ENCODE measurements at places on chromosomes 2 and 18.

DNA sequence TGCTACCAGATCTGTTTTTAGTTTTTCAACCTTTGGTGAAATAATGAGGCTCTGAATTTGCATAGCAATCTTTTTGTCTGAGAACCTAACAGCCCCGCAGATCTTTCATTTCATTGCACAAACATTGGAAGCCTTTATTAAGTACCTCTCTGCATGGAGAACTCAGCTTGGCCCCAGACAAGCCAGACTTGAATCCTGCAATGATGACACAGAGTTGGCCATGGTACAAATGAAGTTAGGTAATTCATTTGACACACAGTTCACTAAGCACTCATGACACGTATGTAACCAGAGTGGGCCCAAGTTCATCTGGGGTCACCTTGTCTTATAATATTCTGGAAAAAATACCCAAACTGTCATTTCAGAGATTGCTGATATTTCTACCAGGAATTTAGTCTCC lies 439.1 kb upstream of the ID2 start:
- DNase-seq, result no peak
- H3K36me3 ChIP-seq, result no peaks in the 10 kb centered on the region
- no peaks in the 10 kb centered on the region for H3K4me1 ChIP-seq
- no peak overlapping the region for H3K27ac ChIP-seq
- no peaks in the 10 kb centered on the region for H3K27me3 ChIP-seq
- no peak overlapping the region for H3K4me3 ChIP-seq

DNA sequence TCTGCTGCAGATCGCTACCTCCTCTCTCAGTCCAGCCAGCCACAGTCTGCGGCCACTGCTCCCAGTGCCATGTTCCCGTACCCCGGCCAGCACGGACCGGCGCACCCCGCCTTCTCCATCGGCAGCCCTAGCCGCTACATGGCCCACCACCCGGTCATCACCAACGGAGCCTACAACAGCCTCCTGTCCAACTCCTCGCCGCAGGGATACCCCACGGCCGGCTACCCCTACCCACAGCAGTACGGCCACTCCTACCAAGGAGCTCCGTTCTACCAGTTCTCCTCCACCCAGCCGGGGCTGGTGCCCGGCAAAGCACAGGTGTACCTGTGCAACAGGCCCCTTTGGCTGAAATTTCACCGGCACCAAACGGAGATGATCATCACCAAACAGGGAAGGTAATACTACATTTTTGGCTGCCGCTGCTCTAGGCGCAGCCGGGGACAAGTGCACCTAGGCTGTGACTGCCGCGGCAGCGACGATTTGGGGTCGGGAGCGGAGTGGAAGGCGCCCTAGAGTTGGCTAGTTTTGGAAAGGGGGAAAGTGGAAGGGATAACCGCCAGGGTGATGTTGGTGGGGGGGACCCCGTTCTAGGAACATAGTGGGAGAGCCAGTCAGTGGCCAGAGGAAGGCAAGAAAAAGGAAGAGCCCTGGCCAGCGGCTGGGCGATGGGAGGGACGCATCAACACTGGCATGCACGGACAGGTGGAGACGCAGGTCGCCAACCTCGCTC lies 776 bp downstream of the TBR1 start:
- peaks cover 7% of the 10 kb centered on the region for H3K4me1 ChIP-seq
- no peaks in the 10 kb centered on the region for H3K27me3 ChIP-seq
- H3K4me3 ChIP-seq, result no peak overlapping the region
- DNase-seq, result no peak
- no peaks in the 10 kb centered on the region for H3K36me3 ChIP-seq

DNA sequence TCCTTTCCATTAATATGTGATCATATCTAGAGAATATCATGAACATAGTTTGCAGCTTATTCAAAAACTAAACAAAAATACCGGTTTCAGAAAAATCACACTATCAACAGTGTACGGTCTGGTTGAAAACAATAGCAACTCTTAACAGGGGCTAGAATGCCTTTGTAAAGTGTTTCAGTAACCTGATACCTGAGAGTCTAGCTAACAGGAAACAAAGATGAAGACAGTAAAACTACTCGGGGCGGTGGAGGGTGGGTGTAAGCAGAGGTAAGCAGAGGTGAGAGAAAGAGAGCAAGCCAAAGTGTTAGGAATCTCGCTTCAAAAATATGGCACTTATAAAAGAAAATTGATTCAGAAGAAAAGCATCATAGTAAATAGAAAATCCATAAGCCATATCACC lies 109.0 kb upstream of the RGPD4 start:
- DNase-seq, result no peak
- no peaks in the 10 kb centered on the region for H3K36me3 ChIP-seq
- no peak overlapping the region for H3K4me3 ChIP-seq
- no peak overlapping the region for H3K27ac ChIP-seq

DNA sequence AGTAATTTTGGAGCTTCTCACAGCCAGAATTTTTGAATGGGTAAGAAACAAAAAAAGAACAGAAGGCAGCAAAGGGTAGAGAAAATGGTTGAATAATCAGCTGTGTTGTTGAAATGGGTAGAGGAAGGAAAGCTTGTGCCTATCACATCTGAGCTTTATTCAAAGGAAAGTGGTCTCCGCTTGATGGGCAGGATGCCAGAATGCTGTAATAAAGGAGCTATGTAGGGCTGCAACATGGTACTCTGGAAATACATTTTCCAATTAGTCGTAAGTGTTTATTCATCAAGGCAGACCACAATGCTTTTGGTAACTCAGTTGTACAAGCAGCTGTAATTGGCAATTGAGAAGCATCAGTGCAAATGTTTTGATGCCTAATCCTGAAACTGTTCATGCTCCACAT lies 196.9 kb downstream of the ICOS start:
- no peaks in the 10 kb centered on the region for H3K4me1 ChIP-seq
- no peak overlapping the region for H3K4me3 ChIP-seq
- H3K27me3 ChIP-seq, result no peaks in the 10 kb centered on the region
- H3K27ac ChIP-seq, result no peak overlapping the region
- DNase-seq, result no peak

DNA sequence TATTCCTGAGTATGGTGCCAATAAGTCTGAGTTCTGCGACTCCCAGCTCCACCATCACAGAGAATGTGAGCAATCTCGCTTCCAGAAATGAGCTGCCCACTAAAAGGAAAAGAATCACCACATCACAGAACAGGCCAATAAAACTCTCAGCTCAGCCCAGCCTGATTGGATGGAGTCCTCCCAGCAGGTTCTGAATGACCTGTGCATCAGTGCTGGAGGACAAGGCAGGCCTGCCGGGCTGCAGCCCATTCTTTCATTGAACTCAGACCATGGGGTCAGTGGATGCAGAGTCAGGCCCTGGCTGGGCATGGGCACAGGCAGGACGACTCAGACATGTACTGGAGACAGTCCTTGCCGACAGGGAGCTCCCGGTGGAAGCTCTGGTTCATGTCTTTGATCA lies 132.7 kb upstream of the REV1 start:
- no peaks in the 10 kb centered on the region for H3K27me3 ChIP-seq
- DNase-seq, result no peak
- no peak overlapping the region for H3K27ac ChIP-seq
- no peak overlapping the region for H3K4me3 ChIP-seq
- H3K36me3 ChIP-seq, result no peaks in the 10 kb centered on the region

DNA sequence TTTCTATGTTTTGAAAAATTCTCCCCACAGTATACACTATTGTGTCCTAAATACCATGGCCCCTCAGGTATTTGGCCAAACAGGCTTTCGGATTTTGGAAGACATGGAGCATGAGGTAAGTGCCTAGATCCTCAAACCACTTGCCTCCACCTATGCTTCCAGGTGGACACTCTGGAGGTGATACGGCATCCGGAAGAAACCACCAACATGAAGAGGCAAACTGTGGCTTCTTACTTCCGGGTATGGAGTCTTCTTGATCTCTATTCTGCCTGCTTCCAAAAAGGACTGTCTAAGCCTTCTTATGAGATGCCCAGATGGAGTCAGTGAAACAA lies 252.0 kb upstream of the SP5 start:
- no peak overlapping the region for H3K4me3 ChIP-seq
- no peak for DNase-seq
- H3K4me1 ChIP-seq, result no peaks in the 10 kb centered on the region
- H3K27me3 ChIP-seq, result no peaks in the 10 kb centered on the region
- H3K36me3 ChIP-seq, result no peaks in the 10 kb centered on the region

GRCh38 chr18:73292156-73292555 lies 424.4 kb upstream of the NETO1 start:
- H3K27me3 ChIP-seq, result no peaks in the 10 kb centered on the region
- H3K27ac ChIP-seq, result no peak overlapping the region
- no peaks in the 10 kb centered on the region for H3K4me1 ChIP-seq
- H3K4me3 ChIP-seq, result no peak overlapping the region
- no peak for DNase-seq
- H3K36me3 ChIP-seq, result no peaks in the 10 kb centered on the region

GRCh38 chr18:24602201-24602600 lies 141.8 kb downstream of the HRH4 start:
- H3K27ac ChIP-seq, result no peak overlapping the region
- no peak for DNase-seq
- H3K4me1 ChIP-seq, result no peaks in the 10 kb centered on the region
- H3K4me3 ChIP-seq, result no peak overlapping the region

DNA sequence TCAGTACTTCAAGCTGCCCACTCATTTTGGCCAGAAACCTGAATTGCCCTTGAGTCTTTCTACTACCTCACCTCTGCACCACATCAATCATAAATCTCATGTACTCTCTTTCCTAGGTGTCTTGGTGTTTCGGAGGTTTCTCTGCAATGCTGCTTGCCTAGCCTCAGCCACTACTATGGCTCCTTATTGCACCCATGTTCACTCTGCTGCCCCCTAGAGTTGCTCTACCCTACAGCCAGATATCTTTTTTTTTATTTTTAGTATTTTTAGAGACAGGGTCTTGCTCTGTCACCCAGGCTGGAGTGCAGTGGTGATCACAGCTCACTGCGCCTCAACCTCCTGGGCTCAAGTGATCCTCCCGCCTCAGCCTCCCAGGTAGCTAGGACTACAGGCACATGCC lies 413.0 kb downstream of the PTPRM start:
- H3K27me3 ChIP-seq, result no peaks in the 10 kb centered on the region
- no peak for DNase-seq
- H3K36me3 ChIP-seq, result no peaks in the 10 kb centered on the region
- no peak overlapping the region for H3K27ac ChIP-seq
- H3K4me1 ChIP-seq, result no peaks in the 10 kb centered on the region

DNA sequence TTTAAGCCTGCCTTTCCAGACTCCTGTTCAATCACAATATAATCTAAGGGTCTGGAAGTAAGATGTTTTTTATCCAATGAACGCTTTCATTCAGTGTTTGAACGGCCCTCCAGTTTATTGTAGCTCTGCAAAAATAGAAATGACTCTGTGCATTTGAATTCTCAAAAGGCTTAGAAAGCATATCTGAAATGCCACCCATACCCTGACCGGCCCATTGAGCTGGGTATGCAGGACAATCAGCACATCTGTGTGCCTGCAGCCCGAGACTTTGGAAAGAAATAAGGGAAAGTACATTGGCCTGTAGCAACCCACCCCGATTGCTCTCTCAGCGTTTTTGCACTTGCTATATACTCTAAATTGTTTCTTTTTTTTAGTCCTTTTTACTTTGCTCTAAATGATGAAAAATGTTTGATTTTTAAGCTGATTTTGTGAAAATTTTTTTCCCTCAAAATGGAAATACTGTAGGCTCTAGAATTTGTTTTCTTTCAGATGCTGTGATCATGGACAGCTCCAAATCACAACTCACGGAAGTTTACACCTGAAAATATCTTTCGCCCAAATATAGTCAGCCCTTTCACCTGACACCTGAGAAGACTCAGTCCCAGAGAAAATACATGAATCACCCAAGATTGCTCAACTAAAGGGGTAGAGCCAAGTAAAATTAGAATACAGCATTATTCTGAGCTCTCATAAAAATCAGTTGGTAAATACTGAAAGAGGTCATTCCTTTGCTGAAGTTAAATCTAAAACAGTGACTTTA lies 194.5 kb upstream of the SIX3 start:
- no peak for DNase-seq
- H3K27me3 ChIP-seq, result no peaks in the 10 kb centered on the region
- H3K4me1 ChIP-seq, result peaks cover 8% of the 10 kb centered on the region
- no peaks in the 10 kb centered on the region for H3K36me3 ChIP-seq
- no peak overlapping the region for H3K27ac ChIP-seq

GRCh38 chr18:48546396-48546795 lies 7.6 kb downstream of the CTIF start:
- DNase-seq, result no peak
- no peaks in the 10 kb centered on the region for H3K27me3 ChIP-seq
- no peaks in the 10 kb centered on the region for H3K4me1 ChIP-seq
- no peak overlapping the region for H3K4me3 ChIP-seq

DNA sequence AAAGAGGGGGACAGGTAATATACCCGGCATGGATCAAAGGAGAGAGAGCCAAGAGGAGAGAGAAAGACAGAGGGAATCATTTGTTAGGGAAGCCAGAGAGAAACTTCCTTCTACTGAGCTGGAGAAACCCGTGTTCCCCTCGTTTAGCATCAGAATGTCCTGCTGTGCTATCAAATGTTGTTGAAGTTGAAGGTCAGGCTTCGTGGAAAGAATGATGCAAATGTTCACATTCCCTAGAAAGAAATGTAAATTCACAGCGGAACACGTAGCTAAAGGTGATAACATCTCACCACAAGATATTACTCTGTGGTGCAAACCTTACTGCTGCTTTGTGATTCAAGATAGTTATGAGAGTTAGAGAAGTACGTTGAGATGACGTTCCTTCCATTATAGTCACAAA lies 258.1 kb downstream of the LNPK start:
- no peak for DNase-seq
- no peaks in the 10 kb centered on the region for H3K4me1 ChIP-seq
- no peak overlapping the region for H3K27ac ChIP-seq
- H3K4me3 ChIP-seq, result no peak overlapping the region
- peaks cover 11% of the 10 kb centered on the region for H3K27me3 ChIP-seq
- no peaks in the 10 kb centered on the region for H3K36me3 ChIP-seq

GRCh38 chr2:212901604-212902275 lies 249.7 kb downstream of the IKZF2 start:
- H3K27ac ChIP-seq, result no peak overlapping the region
- H3K4me3 ChIP-seq, result no peak overlapping the region
- DNase-seq, result no peak
- no peaks in the 10 kb centered on the region for H3K36me3 ChIP-seq
- no peaks in the 10 kb centered on the region for H3K27me3 ChIP-seq
- no peaks in the 10 kb centered on the region for H3K4me1 ChIP-seq

DNA sequence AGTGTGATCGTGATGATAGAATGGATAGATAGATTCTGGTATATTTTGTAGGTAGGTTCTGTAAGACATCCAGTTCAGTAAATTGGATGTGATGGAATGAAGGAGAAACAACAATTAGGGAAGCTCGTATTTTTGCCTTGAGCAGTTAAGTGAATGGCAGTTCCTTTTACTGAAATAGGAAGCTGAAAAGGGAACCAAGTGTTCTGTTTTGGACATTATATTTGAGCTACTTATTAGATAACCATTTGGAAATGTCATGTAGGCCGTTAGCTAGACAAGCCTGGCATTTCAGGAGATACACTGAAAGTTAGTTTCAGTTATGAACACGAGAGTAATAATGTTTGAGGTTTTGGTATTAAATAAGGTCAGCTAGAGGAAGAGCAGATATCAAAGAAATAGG lies 41.5 kb downstream of the MARCHF7 start:
- H3K36me3 ChIP-seq, result peaks cover 95% of the 10 kb centered on the region
- H3K4me1 ChIP-seq, result no peaks in the 10 kb centered on the region
- H3K27ac ChIP-seq, result no peak overlapping the region
- DNase-seq, result no peak
- H3K27me3 ChIP-seq, result no peaks in the 10 kb centered on the region

All from DND-41 (cell line).